Hypothalamus (tissue), 51 donors: ENCODE measurements at places on chromosomes 13 and 19.

DNA sequence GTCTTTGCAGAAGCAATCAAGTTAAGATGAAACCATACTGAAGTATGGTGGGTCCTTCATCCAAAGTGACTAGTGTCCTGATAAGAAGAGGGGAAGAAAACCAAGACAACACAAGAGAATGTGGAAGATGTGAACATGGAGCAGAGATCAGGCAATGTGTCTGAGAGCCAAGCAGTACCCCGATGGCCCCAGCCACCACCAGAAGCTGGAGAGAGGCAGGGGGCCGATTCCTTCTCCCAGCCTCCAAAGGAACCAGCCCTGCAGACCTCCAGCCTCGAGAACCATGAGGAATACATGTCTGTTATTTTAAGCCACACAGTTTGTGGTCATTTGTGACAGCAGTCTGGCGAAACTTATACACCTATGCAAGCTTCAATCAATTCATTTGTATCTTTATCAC, 93.2 kb downstream of the IRS2 start:
- DNase-seq = no peak

DNA sequence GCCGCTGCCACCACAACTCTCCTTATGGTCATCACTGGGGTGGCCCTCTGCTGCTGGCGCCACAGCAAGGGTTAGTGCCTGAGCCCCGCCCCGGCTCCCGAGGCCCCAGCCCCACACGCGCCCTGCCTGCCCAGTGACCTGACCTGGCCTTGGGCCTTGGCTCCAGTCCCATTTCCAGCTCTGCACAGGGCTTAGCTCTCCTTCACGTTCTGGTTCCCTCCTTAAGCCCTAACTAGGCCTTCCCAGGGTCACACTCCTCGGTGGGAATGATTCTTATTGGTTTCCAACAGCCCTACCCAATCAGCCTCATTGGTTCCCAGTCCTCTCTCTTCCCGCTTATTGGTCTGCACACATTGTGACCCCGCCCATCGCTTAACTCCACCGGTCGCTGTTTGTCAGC, 5.8 kb downstream of the KIRREL2 start:
- no peak for DNase-seq

- DNase-seq = no peak
These were observed 8.8 kb upstream of the ZNF541 start for GRCh38 chr19:47581605-47582319.

DNA sequence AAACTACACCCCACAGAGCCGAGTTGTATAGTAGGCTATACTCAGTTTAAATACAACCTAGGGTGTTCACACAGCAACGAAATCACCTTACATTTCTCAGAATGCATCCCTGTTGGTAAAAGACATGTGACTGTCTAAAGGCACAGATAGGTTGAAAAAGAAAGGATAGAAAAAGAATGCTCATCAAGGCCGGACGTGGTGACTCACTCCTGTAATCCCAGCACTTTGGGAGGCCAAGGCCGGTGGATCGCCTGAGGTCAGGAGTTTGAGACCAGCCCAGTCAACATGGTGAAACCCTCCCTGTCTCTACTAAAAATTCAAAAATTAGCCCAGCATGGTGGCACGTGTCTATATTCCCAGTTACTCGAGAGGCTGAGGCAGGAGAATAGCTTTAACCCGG, 3.8 kb upstream of the IL17D start:
- DNase-seq = no peak
